Stimulated activated naive CD8-positive, alpha-beta T cell treated with anti-CD3 and anti-CD28 coated beads, Interleukin-15, Interleukin-2, amounts not matched to agents 100 U/mL and 50 U/mL, for 24 hours (primary cell): ENCODE measurements at places on chromosomes 4 and X.

DNA sequence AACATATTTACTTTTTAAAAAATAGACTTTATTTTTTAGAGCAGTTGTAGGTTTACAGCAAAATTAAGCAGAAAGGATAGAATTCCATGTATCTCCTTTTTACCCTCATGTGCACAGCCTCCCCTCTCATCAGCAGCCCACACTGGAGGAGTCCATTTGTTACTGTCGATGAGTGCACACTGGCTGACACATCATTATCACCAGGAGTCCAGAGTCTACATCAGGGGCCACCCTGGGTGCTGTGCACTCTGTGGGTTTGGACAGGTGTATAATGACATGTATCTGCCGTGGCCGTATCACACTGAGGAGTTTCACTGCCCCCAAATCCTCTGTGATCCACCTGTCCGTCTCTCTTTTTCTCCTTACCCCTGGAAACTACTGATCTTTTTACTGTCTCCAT is 26.3 kb downstream of the TBC1D14 start:
- DNase-seq: no peak

DNA sequence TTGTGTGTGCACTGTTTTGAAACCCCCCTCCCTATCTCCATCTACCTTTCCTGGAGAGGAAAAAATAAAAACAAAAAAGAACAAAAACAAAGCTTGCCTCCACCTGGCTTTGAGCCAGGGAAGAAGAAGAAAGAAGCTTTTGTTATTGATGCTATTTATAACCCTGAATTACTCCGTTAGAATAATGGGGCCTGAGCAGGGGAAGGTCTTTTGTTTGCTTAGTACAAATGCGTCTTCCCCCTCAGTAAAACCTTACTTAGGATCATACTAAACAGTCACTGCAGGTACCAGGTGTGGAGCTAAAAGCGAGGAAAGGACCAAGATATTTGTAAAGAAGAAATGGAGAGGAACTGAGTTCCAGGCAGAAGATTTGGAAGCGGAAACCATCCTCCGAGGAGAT is 352.1 kb downstream of the KCNIP4 start:
- DNase-seq: no peak

- DNase-seq: peak; percentile 78
Measured at GRCh38 chr4:77193511-77194102, 36.6 kb downstream of the CCNG2 start.

GRCh38 chrX:29671421-29671820 is 543.9 kb upstream of the MAGEB2 start:
- DNase-seq: no peak

DNA sequence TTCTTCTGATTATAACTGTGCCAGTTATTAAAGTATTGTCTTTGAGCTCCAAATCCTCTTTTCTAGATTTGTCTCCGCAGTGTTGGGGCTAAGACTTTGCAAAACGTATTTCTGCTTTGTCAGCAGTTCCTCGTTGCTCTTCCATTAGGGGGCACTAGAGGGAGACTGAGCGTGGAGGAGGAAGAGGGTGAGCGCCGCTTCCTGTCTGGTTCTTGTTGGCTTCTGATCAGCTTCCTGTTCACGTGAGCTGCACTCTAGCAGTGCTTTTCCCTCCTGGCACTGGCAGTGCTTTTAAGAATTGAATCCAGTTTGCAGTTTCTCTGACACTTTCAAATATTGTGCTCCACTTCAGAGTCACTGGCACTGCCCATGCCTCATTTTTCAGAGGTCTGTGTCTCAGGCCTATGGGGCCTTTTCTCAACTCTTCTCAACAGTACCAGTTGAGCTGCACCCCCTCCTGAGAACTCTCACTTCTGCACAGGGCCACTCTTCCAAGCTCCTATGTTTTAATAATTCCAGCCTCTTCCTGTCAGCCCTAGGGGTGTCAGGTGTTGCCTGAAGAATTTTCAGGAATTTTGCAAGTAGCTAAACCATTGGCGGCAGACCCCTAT is 54.4 kb upstream of the LCORL start:
- DNase-seq: peak; percentile 18

DNA sequence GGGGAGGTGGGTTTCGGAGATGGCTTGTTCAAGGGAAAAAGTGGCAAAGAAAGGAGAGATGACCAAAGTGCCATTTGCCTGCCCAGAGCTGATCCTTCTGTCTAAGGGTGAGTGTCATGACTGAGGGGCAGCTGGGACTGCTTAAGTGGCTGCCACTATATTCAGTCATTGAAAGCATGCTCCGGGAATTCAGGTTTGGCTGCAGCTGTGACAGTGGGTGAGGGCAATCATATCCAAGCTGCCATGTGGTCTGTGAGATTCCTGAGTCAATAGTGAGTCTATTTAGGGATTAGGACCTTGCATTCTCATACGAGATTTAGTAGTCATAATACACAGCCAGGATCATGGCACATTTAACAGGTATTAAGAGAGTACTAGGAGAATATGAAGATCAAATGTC is 138.8 kb upstream of the BANK1 start:
- DNase-seq: no peak

- no peak for DNase-seq
Measured at GRCh38 chr4:128130621-128131020, 69.5 kb downstream of the LARP1B start.

GRCh38 chr4:1591107-1591506 is 93.0 kb downstream of the FAM53A start:
- no peak for DNase-seq

- DNase-seq: no peak
Measured at GRCh38 chr4:76589872-76590797, 155.1 kb downstream of the SHROOM3 start.

DNA sequence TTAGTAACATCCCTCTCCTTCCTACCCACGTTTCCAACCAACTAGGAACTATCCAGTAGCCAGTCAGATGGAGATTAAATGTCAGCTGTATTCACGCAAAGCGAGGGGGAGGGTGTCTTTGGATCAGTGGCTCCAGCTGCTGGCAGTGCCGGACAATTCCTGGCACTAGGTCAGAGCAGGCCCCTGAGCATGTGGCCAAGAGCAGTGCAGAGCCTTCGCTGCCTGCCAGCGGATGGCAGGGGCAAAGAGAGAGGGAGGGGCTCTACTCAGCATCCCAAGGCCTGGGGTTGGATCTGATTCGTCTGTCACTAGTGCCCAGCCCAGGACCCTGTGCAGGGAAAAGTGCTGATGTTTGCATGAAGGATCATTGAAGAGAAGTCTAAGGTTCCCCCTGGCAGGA is 28.7 kb upstream of the JAKMIP1 start:
- DNase-seq: no peak

- no peak for DNase-seq
Measured at GRCh38 chr4:81666491-81666890, 194.8 kb upstream of the RASGEF1B start.

- DNase-seq: no peak
Measured at GRCh38 chr4:33107814-33108213, 2387.6 kb downstream of the PCDH7 start.

- DNase-seq: no peak
Measured at GRCh38 chr4:184417802-184418511, 56.4 kb downstream of the IRF2 start.
